Type B pancreatic cell (in vitro differentiated cells): ENCODE measurements at places on chromosomes 3 and 15.

- no peak for DNase-seq
Measured at GRCh38 chr3:14810801-14811661, 7.7 kb upstream of the FGD5 start.

- DNase-seq: no peak
Measured at GRCh38 chr3:60298141-60298540, 953.1 kb downstream of the FHIT start.

- no peak for DNase-seq
Measured at GRCh38 chr3:105235221-105235620, 131.5 kb upstream of the ALCAM start.

- DNase-seq: no peak
Measured at GRCh38 chr3:108406661-108407206, 103.7 kb downstream of the MYH15 start.

DNA sequence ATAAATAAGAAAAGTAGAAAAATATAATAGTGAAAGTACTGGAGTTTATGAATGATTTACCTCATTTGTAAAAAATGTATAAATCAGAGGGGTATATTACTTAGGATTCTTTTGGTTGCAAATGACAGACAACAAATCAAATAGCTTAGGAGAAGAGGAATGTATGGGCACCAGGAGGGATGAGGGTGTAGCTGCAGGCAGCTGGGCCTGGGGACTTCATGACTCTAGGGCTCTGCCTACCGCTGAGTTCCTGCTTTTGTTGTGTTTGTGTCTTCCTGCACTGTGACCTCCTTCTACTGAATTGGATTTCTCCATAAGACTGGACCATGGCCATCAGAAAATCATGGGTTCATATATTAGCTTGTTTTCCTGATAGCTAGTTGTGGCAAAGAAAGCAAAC is 27.9 kb upstream of the PDE8A start:
- DNase-seq: no peak

DNA sequence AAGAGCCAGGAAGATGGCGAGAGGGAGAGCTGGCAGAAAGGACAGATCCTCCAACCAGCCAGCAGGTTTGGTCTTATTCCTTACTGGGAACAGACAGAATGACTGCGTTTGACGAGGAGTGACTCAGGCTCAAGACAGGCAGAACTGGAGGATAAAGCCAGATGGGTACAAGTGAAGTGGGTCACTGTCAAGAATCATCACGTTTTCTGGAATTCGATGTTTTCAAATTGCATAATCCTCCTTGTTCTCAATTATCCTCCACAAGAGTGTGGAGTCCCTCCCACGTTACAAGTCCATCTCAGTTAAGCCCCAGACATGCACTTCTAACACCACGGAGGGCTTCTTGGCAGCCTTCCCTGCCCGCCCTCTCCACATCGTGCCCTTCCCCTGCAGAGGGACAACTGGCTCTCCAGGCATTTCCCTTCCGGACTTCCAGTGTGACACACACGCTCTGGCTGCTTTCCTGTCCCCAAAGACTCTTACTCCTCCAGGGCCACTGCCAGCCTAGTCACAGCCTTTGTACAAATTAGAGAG is 183.1 kb downstream of the CHST2 start:
- DNase-seq: no peak

GRCh38 chr15:75167588-75168350 is 33.9 kb upstream of the C15orf39 start:
- DNase-seq: no peak
